ENCODE measurements at places on chromosomes 6 and 20.

DNA sequence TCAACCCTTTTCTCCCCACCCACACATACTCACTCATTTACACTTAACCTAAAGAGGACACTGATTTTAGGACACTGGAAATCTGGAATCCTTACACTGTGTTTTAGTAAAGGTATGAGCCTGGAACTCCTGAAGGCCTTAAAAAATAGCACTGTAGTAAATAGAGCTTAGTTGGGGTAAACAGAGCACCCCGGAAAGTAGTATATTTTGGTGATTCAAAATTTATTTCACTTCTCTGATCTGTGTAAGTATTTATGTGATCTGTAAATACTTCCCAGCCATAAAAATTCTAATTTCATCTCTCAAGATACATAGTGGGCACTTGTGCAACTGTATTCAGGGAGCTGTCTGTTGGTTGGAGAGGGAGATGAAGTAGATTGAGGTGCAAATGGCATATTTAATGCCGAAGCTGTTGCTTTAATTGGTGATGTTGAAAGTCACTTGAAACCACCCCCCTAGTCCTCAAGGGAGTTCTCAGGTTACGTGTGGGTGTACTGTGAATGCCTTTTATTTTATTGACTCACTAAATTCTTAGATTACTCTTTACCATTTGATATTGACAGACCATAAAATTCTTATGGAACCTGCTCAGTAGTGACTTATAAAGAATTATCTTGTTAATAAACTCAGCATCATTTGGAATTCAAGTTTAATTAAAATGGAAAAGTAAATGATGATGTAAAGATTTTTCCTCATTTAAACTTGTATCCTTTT, 154.9 kb downstream of the SOX4 start:
- DNase-seq = no peak

DNA sequence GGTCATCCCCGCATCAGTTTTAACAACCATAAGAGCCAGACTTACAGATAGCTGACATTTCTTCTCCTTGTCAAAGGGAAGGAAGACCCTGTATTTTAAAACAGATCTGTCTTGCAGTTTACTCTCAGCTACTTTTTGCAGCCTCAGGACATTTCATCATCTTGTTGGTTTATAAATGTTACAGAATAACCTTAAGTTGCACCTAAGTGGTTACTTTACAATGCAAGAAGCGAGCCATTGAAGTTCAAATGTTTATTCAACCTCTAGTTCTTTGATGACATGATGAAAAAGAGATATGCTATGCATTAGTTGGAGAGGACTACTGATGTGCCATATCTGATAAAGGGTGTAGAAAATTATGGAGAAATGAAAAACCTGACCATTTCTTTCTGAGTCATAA, 187.9 kb upstream of the COL21A1 start:
- DNase-seq = no peak

DNA sequence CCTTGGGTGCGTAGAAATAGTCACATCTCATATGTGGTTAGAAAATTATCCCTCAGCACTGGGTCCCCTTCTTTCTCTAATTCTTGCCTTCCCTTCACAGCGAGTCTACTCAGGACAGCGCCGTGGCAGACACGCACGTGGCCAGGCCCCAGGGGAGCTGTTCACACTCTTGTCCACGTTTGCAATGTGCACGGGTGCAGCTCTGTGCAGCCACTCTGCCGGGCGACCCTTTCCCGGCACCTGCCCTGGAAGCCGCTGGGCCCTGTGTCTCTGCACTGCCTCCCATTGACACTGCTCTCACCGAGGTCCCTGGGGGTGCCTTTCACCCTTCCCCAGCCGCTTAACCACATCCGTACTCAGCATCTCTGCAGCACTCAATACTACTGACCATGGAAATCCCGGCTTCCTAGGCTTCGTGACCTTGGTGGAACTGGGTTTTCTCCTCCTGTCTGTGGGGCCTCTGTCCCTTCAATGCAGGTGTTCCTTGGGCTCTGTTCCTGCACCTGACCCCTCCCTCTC, 104.9 kb downstream of the DACT2 start:
- DNase-seq = no peak

DNA sequence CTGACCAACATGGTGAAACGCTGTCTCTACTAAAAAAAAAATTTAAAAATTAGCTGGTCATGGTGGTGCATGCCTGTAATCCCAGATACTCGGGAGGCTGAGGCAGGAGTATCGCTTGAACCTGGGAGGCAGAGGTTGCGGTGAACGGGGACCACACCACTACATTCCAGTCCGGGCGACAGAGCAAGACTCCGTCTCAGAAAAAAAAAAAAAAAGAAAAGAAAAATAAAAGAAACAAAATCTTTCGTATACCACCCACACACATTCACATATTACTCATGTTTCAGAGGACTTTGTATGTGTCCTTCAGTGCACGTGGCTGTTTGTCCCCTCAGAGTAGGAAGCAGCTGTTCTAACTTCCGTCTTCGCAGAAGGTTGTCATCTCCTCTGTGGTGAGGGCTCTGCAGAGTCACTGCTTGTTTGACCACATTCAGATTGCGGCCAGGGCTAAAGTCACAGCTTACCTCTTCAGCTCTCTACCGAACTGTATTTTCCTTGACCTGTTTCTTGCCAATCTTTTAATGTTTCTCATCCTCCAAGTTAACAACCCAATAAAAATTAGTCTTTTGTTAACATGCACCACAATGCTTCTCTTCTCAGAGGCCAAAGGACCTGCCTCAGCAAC, 36.6 kb upstream of the HIVEP1 start:
- no peak for DNase-seq

GRCh38 chr20:58711266-58712051, 18.9 kb downstream of the NPEPL1 start:
- no peak for DNase-seq

DNA sequence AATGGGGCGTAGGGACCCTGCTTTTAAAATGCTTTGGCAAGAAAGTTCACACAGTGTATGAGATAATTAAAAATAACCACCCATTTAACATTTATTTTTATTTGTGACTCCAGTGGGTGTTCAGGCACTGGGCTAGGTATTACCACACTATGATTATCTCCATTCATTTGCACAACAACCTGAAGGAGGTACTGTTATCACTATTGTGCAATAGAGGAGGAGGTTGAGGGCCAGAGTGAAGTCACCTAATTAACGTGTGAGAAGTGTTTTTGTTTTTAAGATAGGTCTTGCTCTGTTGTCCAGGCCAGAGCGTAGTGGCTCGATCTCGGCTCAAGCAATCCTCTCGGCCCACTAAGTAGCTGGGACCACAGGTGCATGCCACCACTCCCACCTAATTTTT, 29.2 kb downstream of the MAK start:
- no peak for DNase-seq

DNA sequence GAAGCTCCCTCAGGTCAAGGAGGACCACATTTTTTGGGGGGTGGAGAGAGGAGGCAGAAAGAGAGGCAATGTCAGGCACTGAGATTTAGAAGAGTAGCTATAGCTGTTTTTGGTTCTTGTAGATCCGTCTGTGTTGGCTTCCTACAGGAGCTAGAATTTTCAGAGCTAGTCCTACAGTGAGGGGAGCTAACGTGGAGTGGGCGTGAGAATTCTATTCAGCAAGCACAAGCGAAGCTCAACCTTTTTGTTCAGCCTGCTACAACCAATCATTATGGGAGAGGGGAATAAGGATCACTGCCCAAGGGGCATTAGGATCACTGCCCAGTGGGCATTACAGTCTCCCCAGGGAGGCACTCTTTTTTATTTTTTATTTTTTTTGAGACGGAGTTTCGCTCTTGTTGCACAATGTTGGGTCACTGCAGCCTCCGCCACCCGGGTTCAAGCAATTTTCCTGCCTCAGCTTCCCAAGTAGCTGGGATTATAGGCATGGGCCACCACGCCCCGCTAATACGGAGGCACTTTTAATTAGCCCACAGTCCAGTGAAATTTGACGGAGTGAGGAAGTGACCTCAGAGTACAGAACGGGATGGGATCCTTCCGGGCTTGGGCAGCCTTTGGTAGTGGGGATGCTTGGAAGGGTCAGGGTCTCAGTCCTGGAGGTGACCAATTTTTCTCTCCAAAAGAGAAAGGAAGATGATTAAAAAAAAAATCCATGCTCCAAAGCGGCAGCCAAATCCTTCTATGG, 1.1 kb upstream of the PANK2 start:
- no peak for DNase-seq

- DNase-seq = no peak
Observed at GRCh38 chr6:35077713-35078105, 63.4 kb downstream of the TCP11 start.

- no peak for DNase-seq
Observed at GRCh38 chr6:10404799-10405512, 9.9 kb downstream of the TFAP2A start.

GRCh38 chr6:144159223-144159622, 8.9 kb downstream of the STX11 start:
- no peak for DNase-seq

- DNase-seq = no peak
Observed at GRCh38 chr6:108497883-108498282, 62.8 kb upstream of the FOXO3 start.

DNA sequence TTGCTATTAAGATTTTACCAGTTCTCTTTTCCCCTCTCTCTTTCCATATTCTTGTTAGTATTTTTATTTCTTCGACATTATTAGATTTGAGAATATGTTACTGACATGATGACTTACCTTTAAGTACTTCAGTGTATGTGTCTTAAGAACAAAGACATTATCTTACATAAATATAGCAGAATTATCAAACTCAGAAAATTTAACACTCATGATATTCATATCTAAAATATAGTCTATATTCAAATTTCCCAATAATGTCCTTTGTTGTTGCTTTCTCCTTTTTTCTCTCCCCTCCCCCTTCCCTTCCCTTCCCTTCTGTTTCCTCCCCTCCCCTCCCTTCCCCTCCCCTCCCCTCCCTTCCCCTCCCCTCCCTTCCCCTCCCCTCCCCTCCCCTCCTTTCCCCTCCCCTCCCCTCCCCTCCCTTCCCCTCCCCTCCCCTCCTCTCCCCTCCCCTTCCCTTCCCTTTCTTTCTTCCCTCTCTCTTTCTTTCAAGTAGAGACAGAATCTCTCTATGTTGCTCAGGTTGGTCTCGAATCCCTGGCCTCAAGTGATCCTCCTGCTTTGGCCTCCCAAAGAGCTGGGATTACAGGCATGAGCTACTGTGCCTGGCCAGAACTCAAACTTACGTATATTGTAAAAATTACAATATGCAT, 56.5 kb downstream of the RSPH3 start:
- no peak for DNase-seq

DNA sequence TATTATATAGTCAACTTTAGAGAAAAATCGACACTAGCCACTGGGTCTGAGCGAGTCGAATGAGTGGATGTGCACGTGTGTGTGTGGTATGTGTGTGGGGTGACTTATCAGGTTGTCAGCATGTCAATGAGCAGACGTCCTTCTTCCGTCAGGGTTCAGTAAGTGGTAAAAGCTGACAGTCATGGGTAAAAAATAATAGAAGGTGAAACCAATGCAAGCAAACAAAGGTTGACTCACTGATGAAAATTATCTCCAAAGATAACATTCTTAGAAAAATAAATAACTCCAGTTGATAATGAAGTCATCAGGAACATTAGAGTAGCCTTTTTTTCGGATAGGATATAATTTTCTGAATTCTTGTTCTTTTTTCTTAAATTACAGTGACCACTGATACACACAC, 243.8 kb upstream of the FOXQ1 start:
- DNase-seq = no peak

DNA sequence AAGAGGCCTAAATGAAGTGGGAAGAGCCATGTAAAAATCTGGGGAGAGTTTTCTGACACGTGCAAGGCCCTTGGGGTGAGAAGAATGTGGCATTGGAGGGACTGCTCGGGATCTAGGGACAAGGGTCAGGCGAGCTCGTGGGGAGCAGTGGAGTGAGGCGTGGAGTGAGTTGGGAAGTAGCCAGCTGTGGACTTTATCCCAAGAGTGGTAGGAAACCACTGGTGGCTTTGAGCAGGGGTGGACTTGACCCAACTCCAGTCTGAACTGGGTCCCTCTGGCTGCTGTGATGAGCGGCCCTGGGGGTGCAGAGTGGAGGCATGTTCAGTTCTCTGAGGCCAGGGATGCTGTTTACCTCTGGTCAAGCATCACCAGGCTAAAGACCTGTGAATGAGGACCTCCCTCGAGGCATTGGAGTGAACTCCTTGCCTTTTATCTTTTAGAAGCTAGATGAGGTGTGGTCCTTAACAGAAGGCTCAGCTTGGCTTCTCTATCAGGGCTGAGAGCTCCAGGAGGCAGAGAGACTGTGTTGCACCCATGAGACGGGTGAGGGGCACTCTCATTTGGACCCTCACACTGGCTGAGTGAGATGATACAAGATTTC, 20.6 kb downstream of the SLC22A1 start:
- no peak for DNase-seq

- no peak for DNase-seq
Observed at GRCh38 chr6:52423448-52423847, 3.3 kb downstream of the EFHC1 start.

DNA sequence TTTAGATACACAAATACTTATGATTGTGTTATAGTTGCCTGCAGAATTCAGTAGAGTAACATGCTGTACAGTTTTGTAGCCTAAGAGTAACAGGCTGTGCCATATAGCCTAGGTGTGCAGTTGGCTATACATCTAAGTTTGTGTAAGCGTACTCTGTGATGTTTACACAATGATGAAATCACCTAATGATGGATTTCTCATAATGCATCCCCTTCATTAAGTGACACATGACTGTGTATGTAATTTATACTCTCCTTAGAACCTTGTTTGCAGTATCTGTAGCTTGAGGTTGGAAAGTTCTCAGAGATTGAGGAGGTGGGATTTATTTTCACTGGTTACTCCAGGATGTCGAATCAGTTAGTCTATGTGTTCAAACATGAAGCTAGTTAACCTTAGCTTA, 67.0 kb upstream of the TMEM30A start:
- no peak for DNase-seq

GRCh38 chr20:2799271-2799670, 1.2 kb downstream of the CPXM1 start:
- DNase-seq = no peak

DNA sequence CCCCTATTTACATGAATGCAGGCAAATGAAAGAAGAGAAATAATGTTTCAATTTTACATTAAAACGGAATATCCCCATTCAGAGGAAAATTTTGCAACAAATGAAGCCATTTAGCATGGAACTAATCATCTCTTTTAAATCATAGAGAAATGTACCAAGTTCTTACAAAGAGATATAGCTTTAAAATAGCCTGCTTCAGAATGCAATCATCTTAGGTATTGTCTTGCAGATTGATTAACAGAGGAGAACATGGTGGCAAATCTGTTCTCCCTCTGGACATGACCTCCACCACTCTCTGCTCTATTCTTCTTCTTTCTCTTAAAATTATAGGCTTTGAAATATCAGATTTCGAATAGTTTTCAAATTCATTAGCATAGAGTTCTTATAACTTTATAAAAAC, 155.7 kb upstream of the DTNBP1 start:
- no peak for DNase-seq

- no peak for DNase-seq
Observed at GRCh38 chr6:163485388-163485851, 70.9 kb downstream of the QKI start.

- no peak for DNase-seq
Observed at GRCh38 chr20:4081421-4081820, 66.1 kb upstream of the RNF24 start.

GRCh38 chr20:63499338-63499969, 571 bp upstream of the EEF1A2 start:
- no peak for DNase-seq

GRCh38 chr20:10653599-10654249, 20.1 kb downstream of the JAG1 start:
- no peak for DNase-seq

All from stimulated activated CD4-positive, alpha-beta T cell treated with anti-CD3 and anti-CD28 coated beads, Interleukin-1b, Interleukin-23, amount 100 ng/mL, for 1 hour (primary cell).